ENCODE measurements at places on chromosomes 7 and 10.

DNA sequence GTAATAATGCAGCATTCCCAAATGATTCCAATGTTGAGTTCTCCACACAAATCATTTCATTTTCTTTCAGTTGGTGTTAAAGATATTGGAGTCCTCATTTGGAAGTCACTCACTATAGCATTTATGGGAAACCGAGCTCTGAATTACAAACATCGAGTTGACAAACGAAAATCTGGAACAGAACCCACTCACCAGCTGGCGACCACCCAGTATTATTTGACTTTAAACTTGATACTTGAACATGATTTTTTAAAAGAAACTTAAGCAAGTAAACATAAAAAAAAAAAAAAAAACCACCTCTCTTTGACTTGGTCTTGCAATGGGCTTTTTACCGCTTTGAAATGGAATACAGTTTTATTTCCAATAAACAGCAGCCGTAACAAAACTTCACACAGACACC, 576.6 kb upstream of the C7orf33 start:
- no peak for DNase-seq

GRCh38 chr7:149733131-149733923, 40.1 kb downstream of the ZNF467 start:
- DNase-seq = no peak

DNA sequence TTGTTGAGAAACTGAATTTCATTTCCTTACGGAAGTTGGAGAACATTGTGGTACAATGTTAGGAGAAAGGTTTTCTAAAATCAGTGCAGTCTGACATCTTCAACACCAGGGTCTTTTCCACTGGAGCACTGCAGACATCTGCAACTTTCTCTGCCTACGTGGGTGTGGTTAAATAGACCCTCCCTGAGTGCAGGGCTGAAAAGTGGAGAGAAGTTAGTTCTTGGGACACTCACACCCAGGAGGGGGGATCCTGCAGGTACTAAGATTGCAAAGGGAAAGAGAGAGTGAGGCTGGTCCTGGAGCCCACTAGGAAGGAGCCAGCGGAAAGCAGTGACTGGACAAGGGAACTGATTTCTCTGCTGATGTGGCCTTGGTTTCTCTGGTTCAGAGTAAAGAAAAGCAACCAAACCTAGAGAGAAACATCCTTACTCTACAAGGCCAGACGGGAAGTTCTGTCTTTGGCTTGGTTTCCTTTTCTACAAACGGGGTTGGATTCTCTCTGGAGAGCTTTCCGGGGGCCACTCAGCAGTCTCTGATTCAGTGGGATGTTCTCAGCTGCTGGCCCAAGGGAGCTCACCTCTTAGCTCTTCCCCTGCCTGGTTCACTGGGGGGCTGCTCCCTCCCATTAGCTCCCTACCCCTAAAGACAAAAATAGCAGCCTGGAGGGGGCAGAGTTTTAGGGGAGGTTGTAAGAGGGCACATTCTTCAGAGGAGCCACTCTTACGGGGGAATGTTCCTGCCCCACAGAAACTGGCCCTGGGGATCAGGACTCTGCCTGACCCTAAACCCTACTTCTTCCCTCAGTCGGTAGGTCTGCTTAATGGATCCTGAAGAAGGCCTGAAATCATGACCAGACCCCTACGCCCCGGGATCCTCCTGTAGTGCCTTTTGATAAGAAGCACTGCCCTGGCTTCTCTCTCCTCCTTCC, 2.7 kb downstream of the UPP1 start:
- no peak for DNase-seq

DNA sequence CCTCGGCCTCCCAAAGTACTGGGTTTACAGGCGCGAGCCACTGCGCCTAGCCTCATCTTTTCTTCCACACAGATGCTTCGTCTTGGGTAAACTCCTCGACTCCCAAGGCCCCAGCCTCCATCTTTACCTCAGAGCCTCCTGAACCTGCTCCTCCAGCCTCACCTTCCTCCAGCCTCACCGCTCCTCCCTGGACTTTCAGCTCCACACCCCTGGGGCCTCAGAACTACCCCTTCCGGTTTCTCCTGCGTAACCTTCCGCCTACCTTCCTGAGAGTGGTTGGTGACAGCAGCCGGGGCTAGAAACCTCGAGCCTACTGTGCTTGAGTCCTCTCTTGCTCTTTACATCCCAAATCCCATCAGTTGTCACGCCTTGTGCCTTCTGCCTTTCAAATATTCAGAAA, 45.8 kb downstream of the FKBP6 start:
- no peak for DNase-seq

- DNase-seq = peak; percentile 20
These were observed 30.2 kb upstream of the NUB1 start for GRCh38 chr7:151311294-151311864.

Data from dermis blood vessel endothelial cell (primary cell).